Tibial nerve (tissue), 4 donors: ENCODE measurements at places on chromosomes 7 and 10.
A peak's percentile ranks its signal among the peaks of the same experiment; 100 is the strongest.

DNA sequence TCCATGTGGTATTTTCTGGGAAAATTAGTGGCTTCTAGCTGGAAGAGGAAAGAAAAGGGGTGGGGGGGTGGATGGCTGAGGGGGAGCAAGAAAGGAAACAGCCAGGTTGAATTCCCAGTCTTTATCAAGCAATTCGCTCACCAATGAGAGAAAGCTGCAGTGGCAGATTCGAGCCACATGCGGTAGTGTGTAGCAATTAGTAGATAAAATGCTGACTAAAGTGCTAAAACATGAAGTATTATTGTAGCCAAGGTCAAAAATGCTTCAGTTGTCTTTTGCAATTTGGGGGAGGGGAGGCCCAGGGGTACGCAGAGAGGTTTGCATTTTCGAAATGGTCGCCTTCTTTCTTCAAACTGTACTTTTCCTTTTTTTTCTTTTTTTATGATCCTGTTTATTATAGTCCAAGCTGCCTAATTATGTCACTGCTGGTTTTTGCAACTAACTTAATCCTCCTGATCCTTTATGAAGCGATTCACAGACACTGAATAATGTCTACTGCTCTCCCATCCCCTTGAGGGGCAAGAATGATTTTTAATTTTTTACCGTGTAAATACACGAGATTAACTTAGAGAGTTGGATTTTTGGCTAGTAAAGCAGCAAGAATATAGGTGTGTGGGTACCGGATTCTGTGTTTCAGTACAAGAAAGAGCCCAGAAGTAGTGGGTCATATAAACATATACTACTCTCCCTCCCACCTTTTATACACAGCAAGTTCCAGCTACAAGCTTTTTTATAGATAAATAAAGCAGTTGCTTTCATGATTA lies 3.6 kb upstream of the ARID5B start:
- H3K27ac ChIP-seq: peak overlapping the region; percentile 45
- no peaks in the 10 kb centered on the region for H3K36me3 ChIP-seq
- peaks cover 7% of the 10 kb centered on the region for H3K4me1 ChIP-seq
- H3K4me3 ChIP-seq: peak overlapping the region; percentile 24
- peak; percentile 38 for DNase-seq
- no peaks in the 10 kb centered on the region for H3K27me3 ChIP-seq

DNA sequence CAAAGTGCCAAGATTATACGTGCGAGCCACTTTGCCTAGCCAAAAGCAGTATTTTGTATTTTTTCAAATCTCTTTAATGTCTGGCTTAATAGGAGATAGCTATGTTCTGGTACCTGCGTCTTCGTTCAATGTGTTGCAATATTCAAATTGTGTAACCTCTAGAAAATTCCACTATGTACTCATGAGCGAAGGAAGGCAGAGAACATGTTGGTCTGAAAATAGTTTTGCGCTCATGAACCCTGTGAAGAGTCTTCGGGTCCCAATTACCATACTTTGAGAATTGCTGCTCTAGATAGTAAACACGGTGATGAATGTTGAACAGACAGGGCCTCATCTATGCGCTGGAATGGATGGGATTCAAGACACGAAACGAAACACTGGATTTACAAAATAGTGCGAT lies 2.7 kb upstream of the SUV39H2 start:
- H3K36me3 ChIP-seq: peaks cover 4% of the 10 kb centered on the region
- H3K27ac ChIP-seq: no peak overlapping the region
- H3K4me3 ChIP-seq: no peak overlapping the region
- H3K4me1 ChIP-seq: no peaks in the 10 kb centered on the region
- no peaks in the 10 kb centered on the region for H3K27me3 ChIP-seq
- no peak for DNase-seq

DNA sequence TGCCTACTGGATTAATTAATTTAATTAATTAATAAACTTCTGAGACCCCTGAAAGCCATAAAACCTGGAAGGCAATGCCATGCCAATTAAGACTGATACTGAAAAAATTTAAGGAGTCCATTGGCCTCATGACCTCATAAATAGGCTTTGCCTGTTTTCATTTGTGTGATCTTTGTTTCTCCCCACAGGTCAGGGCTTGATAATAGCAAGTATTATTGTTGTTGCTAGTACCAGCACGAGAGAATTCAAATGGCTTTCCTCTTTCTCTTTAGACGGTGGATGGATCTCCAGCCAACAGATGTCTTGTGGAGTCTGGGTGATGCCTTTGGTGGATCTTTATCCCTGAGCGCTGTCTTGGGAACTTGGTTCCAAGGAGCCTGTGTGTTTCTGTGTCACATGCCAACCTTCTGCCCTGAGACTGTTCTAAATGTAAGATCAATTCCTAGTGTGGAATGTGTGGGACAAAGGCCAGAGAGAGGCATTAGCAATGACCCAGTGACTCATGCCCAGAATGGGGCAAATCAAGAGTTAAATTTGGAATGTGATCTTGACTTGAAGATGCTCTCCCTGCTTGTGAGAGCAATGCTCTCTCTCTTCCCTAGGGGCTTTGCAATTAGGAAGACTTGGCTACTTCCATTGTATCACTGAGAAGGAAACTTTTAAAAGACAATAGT lies 17.7 kb downstream of the ACSM6 start:
- no peaks in the 10 kb centered on the region for H3K36me3 ChIP-seq
- H3K4me1 ChIP-seq: no peaks in the 10 kb centered on the region
- no peaks in the 10 kb centered on the region for H3K27me3 ChIP-seq
- no peak for DNase-seq
- H3K4me3 ChIP-seq: no peak overlapping the region
- no peak overlapping the region for H3K27ac ChIP-seq

GRCh38 chr7:90857603-90858002 lies 261.5 kb downstream of the CDK14 start:
- no peak overlapping the region for H3K27ac ChIP-seq
- H3K27me3 ChIP-seq: no peaks in the 10 kb centered on the region
- DNase-seq: no peak
- no peaks in the 10 kb centered on the region for H3K36me3 ChIP-seq

- H3K27ac ChIP-seq: peak overlapping the region; percentile 83
- H3K36me3 ChIP-seq: no peaks in the 10 kb centered on the region
- no peak overlapping the region for H3K4me3 ChIP-seq
Observed at GRCh38 chr10:129956876-129957673, 7.0 kb downstream of the EBF3 start.

GRCh38 chr7:87363342-87363741 lies 17.9 kb downstream of the CROT start:
- no peaks in the 10 kb centered on the region for H3K4me1 ChIP-seq
- H3K36me3 ChIP-seq: no peaks in the 10 kb centered on the region
- H3K4me3 ChIP-seq: no peak overlapping the region

- H3K4me1 ChIP-seq: no peaks in the 10 kb centered on the region
- H3K4me3 ChIP-seq: no peak overlapping the region
- no peak overlapping the region for H3K27ac ChIP-seq
Observed at GRCh38 chr7:104327534-104327933, 869 bp upstream of the LHFPL3 start.

DNA sequence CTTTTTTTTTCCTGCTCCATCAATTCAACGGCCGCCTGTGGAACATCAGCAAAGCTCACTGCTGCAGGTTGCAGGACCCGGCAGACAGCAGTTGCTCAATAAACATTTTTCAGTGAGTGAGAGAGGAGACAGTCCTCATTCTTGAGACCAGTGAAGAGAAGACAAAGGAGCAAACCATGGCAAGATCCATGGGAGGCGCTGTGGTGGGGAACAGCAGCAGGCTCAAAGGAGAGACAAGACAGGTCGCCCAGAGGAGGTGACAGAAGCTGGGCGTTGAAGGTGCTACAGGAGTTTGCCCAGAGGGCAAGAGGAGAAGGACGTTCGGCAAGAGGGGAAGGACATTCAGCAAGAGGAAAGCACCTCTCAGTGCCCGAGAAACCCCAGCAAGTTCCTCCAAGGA lies 74.5 kb upstream of the FGFR2 start:
- H3K27ac ChIP-seq: no peak overlapping the region
- H3K36me3 ChIP-seq: no peaks in the 10 kb centered on the region
- H3K4me1 ChIP-seq: no peaks in the 10 kb centered on the region
- DNase-seq: no peak
- H3K27me3 ChIP-seq: no peaks in the 10 kb centered on the region

DNA sequence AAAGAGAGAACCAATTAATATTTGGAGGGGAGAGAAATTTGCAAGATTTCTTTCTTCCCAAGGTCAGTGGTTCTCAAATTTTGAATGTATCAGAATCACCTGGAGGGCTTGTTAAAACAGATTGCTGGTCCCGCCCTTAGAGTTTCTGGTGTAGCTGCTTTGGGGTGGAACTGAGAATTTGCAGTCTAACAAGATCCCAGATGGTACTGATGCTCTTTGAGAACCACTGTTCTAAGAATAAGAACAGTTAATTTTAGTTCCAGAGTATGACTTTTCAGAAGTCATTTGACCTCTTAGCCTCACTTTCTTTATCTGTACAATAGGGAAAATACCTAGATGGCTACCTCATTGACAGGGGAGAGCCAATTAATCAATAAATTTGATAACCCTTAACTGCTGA lies 161.6 kb downstream of the PRKG1 start:
- no peaks in the 10 kb centered on the region for H3K36me3 ChIP-seq
- no peak overlapping the region for H3K4me3 ChIP-seq
- H3K4me1 ChIP-seq: no peaks in the 10 kb centered on the region
- DNase-seq: no peak

DNA sequence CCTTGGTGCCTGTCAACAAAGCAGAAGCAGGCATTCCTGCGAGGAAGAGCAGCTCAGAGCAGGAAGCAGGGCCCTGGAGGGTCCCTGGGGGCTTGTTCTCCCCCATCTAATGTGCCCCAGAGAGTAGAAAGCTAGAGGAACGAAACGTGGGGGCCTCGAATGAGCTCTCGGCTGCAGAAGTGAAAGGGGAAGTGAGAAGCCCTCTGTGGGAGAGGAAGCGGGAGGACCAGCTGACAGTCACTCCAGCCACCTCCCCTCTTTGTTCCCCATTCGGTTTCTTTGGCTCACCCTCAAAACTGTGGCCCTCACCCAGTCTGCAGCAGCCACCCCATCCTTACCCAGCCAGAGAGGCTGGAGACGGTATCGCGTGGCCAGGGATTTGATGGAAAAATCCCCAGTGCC lies 25.0 kb downstream of the C10orf105 start:
- H3K36me3 ChIP-seq: no peaks in the 10 kb centered on the region
- H3K27me3 ChIP-seq: no peaks in the 10 kb centered on the region
- no peak for DNase-seq
- peak overlapping the region; percentile 41 for H3K27ac ChIP-seq
- H3K4me1 ChIP-seq: peaks cover 14% of the 10 kb centered on the region
- H3K4me3 ChIP-seq: no peak overlapping the region

DNA sequence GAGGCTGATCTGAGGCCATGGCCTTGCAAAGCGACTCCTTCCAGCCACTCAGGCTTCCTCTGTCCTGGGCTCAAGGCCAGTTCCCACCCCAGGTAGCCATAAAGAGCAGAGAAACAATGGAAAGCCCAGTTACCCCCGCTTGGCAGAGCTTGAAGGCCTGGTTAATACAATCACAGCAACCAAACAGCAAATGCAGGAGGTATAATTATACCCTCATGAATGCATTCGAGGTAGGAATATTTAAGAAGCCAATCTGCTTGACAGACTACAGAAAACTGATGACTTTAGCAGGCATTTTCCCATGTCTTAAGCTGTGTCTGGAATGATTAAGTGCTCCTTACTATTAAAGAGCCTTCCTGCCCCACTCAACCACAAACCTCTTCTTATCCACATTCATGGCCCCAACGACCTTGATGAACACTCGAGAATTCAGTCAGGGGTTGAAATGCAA lies 114.1 kb upstream of the MACROH2A2 start:
- H3K4me3 ChIP-seq: no peak overlapping the region
- H3K36me3 ChIP-seq: no peaks in the 10 kb centered on the region
- DNase-seq: no peak
- H3K27ac ChIP-seq: no peak overlapping the region
- no peaks in the 10 kb centered on the region for H3K27me3 ChIP-seq
- H3K4me1 ChIP-seq: no peaks in the 10 kb centered on the region

DNA sequence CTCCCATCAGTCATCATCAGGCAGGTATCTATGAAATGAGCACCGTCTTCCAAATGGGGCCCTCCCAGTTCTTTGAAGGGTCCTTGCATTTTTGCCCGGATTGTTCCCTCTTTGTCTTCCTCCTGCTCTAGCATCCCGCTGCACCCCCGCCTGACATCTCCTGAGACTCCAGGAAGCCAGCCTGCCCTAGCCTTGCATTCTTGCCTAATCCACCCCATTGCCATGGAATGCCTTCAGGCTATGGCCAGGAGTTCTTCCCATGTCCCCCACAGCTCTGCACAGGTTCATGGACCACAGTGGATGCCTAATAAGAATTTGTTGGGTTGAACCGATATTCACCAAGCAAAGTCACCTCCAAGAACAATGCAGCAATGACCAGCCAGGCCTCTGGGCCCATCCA lies 62.1 kb downstream of the ZMIZ1 start:
- H3K27ac ChIP-seq: no peak overlapping the region
- no peaks in the 10 kb centered on the region for H3K36me3 ChIP-seq
- no peak for DNase-seq

DNA sequence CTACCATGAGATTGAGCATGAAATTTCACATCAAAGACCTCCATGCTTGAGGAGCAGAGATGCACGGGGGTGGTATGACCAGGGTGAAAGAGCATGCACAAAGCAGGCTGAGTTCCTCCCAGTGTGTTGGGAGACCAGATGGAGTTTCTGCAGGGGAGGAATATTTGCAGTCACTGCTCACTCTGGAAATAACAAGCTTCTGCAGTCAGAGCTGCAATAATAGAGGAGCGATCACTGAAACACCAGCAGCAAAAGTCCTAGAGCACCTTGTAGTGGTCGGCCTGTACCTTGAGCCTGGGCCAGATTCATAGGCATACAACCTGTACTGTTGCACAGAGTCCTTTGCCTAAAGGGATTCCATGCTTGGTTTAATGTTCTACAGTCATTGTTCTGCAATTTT lies 184.5 kb upstream of the SP8 start:
- no peaks in the 10 kb centered on the region for H3K4me1 ChIP-seq
- H3K27ac ChIP-seq: no peak overlapping the region
- no peaks in the 10 kb centered on the region for H3K27me3 ChIP-seq
- DNase-seq: no peak
- no peaks in the 10 kb centered on the region for H3K36me3 ChIP-seq
- no peak overlapping the region for H3K4me3 ChIP-seq

DNA sequence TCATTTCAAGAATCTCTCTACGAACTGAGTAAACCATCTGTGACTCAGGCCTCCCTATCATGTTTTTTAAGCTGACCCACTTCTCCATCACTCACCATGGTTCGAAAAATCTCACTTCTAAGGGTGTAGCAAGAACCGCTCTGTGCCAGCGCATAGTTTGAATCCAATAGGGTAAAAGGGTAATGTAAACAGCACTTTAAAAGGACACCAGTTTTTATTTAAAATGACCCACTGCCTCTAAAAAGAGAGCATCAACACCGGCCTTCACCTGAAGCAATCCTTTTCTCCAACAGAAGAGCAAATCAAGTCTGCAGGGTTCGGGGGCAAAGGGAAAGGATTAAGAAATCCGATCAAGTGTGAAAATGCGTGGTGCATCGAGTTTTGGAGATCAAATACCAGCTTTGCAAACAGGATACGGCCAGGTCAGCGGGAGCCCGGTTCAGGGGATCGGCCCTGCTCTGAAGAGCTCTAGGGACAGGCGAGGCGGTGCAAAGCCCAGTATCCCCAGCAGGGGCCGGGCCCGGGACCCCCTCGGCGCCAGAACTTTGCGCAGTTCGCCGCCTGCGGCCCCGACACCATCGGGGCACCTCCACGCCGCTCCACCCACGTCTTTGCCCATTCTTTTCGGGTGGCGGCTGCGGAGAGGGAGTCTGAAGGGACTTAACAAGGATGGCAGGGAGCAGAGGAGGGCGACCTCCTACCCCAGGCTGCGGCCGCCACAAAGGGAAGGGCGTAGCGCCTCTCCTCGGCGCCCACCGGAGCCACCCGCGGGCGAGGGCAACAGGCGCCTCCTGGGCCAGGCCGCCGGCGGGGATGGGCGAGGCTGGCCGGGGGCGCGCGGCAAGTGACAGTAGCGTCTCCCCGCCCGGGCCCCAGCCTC lies 842 bp downstream of the NMT2 start:
- peak overlapping the region; percentile 97 for H3K4me3 ChIP-seq
- peak; percentile 13 for DNase-seq
- H3K36me3 ChIP-seq: no peaks in the 10 kb centered on the region
- peak overlapping the region; percentile 95 for H3K27ac ChIP-seq
- no peaks in the 10 kb centered on the region for H3K4me1 ChIP-seq
- H3K27me3 ChIP-seq: no peaks in the 10 kb centered on the region
